ENCODE measurements at places on chromosomes 4 and X. TPM values are rescaled to one million over a fixed set of nuclear protein-coding genes. Genes with fewer than 3 reads are reported as not detected.

- no peaks in the 10 kb centered on the region for H3K36me3 ChIP-seq
- H3K4me3 ChIP-seq: no peak overlapping the region
- no peak overlapping the region for H3K27ac ChIP-seq
- H3K27me3 ChIP-seq: no peaks in the 10 kb centered on the region
- DNase-seq: no peak
These were observed 611.1 kb downstream of the PCDH19 start for GRCh38 chrX:99798936-99799335.

DNA sequence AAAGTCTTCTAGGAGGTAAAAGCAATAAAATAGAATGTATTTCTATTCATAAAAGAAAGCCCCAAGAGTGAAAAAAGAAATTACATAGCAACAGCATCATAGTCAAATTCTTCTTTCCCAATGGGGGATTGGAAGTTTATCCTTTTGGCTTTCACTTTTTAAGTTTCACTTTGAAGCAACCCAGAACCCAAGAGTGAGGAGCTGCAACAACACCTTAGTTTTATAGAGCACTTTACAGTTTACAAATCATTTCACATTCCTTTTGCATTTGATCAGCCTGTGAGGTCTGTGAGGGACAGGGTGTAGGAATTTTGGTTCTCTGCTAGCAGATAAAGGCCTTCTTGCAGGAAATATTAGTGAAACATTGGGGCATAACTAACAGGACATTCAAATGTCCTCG, 112.0 kb upstream of the NDP start:
- H3K4me1 ChIP-seq: no peaks in the 10 kb centered on the region
- H3K27ac ChIP-seq: no peak overlapping the region
- no peaks in the 10 kb centered on the region for H3K27me3 ChIP-seq
- no peak overlapping the region for H3K4me3 ChIP-seq
- DNase-seq: no peak
- H3K36me3 ChIP-seq: no peaks in the 10 kb centered on the region

DNA sequence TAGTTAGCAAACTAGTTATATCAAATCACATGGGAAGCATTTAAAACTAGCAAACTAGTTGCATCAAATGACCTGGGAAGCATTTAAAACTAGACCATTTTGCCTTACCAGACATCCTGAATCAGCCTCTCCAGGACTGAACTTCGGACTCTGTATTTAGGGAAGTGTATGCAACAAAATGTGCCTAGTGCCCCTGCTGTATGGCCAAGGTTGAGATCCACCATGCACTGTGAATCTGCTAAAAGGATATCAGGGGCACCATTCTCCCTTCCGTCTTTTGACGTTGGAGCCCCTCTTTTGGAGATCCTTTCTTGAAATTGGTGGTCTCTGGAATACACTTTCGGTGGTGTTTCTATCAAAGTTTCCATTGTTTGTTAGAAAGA, 49.5 kb downstream of the CCNI start:
- peaks cover 93% of the 10 kb centered on the region for H3K36me3 ChIP-seq
- no peak overlapping the region for H3K27ac ChIP-seq
- H3K4me1 ChIP-seq: peaks cover 6% of the 10 kb centered on the region
- no peak for DNase-seq
- H3K4me3 ChIP-seq: no peak overlapping the region
- no peaks in the 10 kb centered on the region for H3K27me3 ChIP-seq

DNA sequence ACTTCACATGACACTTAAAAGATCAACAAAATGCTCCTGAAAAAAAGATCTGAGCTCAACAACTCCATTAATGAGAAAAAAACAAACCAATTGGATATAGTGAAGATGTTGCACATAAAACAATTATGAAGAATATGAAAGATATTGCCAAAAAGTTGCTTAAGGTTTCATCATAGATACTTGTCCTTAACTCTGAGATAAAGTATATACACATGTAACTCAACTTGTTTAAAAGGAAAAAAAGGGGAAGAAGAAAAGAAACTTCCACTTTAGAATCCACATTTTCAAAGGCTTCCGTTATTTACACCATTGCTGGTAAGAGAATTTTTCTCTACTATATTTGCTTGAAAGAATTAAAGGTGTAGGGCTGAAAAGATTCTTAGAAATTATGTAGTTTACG, 2.7 kb downstream of the AFAP1 start:
- DNase-seq: no peak
- H3K36me3 ChIP-seq: peaks cover 6% of the 10 kb centered on the region
- H3K27ac ChIP-seq: no peak overlapping the region
- H3K4me3 ChIP-seq: no peak overlapping the region
- no peaks in the 10 kb centered on the region for H3K27me3 ChIP-seq
- no peaks in the 10 kb centered on the region for H3K4me1 ChIP-seq

GRCh38 chr4:65170768-65171514, 499.3 kb downstream of the EPHA5 start:
- H3K4me1 ChIP-seq: no peaks in the 10 kb centered on the region
- H3K27me3 ChIP-seq: no peaks in the 10 kb centered on the region

GRCh38 chr4:109985993-109986974, 73.6 kb downstream of the EGF start:
- no peak overlapping the region for H3K4me3 ChIP-seq
- H3K27ac ChIP-seq: no peak overlapping the region
- peaks cover 11% of the 10 kb centered on the region for H3K36me3 ChIP-seq

- no peaks in the 10 kb centered on the region for H3K4me1 ChIP-seq
- no peaks in the 10 kb centered on the region for H3K27me3 ChIP-seq
- H3K4me3 ChIP-seq: no peak overlapping the region
- DNase-seq: no peak
- no peaks in the 10 kb centered on the region for H3K36me3 ChIP-seq
These were observed 8.3 kb downstream of the SRPX2 start for GRCh38 chrX:100652266-100652665.

DNA sequence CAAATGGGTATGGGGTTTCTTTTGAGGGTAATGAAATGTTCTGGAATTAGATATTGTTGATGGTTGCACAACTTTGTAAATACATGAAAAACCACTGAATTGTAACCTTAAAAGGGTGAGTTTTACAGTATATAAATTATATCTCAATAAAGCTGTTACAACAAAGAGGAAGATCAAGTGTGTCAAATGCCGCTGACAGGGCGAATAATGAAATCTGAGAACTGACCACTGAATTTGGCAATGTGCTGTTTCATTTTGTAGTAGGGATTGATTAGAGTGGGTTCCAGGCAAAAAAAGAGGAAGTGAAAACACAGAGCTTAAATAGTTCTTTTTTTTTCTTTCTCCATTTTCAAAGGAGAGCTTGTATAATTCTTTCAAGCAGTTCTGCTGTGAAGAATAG, 161.1 kb upstream of the NAP1L5 start:
- H3K4me1 ChIP-seq: no peaks in the 10 kb centered on the region
- H3K36me3 ChIP-seq: no peaks in the 10 kb centered on the region
- H3K4me3 ChIP-seq: no peak overlapping the region
- no peaks in the 10 kb centered on the region for H3K27me3 ChIP-seq
- no peak overlapping the region for H3K27ac ChIP-seq
- no peak for DNase-seq

- H3K36me3 ChIP-seq: no peaks in the 10 kb centered on the region
- H3K4me3 ChIP-seq: no peak overlapping the region
- no peak overlapping the region for H3K27ac ChIP-seq
- no peaks in the 10 kb centered on the region for H3K4me1 ChIP-seq
These were observed 725.7 kb upstream of the TENM3 start for GRCh38 chr4:181517491-181517890.

GRCh38 chr4:185709802-185710486, 102.0 kb downstream of the SORBS2 start:
- H3K27ac ChIP-seq: no peak overlapping the region
- no peak for DNase-seq
- peaks cover 5% of the 10 kb centered on the region for H3K4me1 ChIP-seq
- H3K4me3 ChIP-seq: no peak overlapping the region
- no peaks in the 10 kb centered on the region for H3K27me3 ChIP-seq
- H3K36me3 ChIP-seq: no peaks in the 10 kb centered on the region

GRCh38 chr4:159950707-159951106, 847.8 kb downstream of the RAPGEF2 start:
- H3K4me1 ChIP-seq: no peaks in the 10 kb centered on the region
- H3K27me3 ChIP-seq: no peaks in the 10 kb centered on the region
- H3K36me3 ChIP-seq: no peaks in the 10 kb centered on the region
- DNase-seq: no peak
- H3K27ac ChIP-seq: no peak overlapping the region

DNA sequence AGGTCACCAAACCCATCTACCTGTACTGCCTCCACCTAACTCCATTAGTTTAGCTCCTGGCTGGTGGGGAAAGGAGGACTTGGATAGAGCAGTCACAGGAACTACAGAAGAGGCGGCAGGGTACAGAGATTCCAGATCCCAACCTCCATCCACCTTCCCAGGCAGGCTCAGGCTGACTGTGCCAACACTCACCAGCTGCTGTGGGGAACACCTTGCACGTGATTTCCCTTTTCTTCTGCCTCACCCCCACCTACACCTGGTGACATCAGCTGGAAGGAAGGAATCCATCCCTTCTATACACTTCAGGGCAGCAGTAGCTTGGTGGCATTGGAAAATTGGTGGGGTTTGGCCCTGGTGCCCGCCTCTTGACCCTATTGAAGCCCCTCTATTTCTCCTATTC, 41.5 kb downstream of the EFNB1 start:
- H3K27ac ChIP-seq: no peak overlapping the region
- peaks cover 53% of the 10 kb centered on the region for H3K27me3 ChIP-seq
- no peaks in the 10 kb centered on the region for H3K36me3 ChIP-seq
- no peak overlapping the region for H3K4me3 ChIP-seq
- H3K4me1 ChIP-seq: no peaks in the 10 kb centered on the region

- no peaks in the 10 kb centered on the region for H3K27me3 ChIP-seq
- DNase-seq: no peak
- no peak overlapping the region for H3K4me3 ChIP-seq
- no peaks in the 10 kb centered on the region for H3K36me3 ChIP-seq
- H3K4me1 ChIP-seq: peaks cover 5% of the 10 kb centered on the region
These were observed 14.8 kb downstream of the ADGRA3 start for GRCh38 chr4:22500831-22501714.

DNA sequence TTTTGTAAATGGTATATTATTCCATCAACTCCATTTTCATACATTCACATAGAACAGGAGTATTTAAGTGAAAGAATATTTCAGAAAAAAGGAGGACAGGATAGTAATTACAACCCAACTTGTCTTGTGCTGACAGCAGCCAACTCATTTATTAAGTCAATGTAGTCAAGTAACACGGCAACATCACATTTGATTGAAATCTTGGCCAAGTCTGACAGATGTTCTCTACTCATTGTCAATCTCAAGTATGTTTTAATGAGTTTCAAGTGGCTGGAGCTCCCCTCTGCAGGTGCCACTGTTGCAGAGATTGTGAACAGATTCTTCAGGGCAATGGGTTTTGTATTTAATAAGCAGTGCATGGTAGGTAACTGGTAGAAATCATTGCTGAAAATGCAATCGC, 332.5 kb downstream of the C4orf33 start:
- no peak overlapping the region for H3K4me3 ChIP-seq
- no peak overlapping the region for H3K27ac ChIP-seq
- DNase-seq: no peak

- peak; percentile 59 for DNase-seq
- H3K27me3 ChIP-seq: no peaks in the 10 kb centered on the region
- no peak overlapping the region for H3K4me3 ChIP-seq
- H3K4me1 ChIP-seq: no peaks in the 10 kb centered on the region
- H3K27ac ChIP-seq: peak overlapping the region; percentile 93
These were observed 8.7 kb downstream of the EGF start for GRCh38 chr4:109921384-109921808.

GRCh38 chr4:165813606-165814005, 59.4 kb upstream of the TLL1 start:
- no peak for DNase-seq
- no peaks in the 10 kb centered on the region for H3K36me3 ChIP-seq
- H3K4me3 ChIP-seq: no peak overlapping the region
- H3K4me1 ChIP-seq: no peaks in the 10 kb centered on the region
- H3K27me3 ChIP-seq: no peaks in the 10 kb centered on the region

DNA sequence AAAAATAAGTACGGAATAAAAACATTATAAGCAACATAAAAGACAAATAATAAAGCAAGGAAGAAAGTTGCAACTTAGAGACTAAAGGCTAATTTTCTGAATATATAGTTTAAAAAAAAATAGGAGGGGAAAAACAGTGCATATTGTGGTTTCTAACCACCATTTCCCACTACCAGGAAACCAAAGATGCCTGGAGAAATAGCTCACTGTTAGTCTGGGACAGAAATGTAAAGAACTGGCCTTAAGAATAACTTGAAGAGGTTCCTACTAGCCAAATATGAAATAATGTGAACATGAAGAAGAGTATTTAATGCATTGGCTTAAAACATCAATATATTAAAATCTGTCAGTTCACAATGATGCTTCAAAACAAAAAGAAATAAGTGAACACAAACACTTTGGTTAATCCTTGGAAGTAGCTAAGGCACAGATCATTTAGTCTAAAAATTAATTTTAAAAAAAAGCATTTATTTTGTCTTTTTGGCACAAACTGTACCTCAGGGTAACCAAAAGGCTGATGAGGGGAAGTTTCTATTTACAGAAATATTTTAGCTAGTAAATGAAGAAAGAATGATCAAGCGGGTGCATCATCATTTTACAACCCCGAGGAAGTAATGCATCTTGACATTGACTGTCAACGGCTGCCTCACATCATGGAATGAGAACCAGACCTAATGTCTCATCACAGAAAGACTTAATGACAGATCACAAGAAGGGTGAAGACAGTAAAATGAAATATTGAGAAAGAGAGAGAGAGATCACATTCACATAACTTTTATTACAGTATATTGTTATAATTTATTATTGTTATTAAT, 297.2 kb upstream of the LDB2 start:
- H3K36me3 ChIP-seq: no peaks in the 10 kb centered on the region
- no peaks in the 10 kb centered on the region for H3K27me3 ChIP-seq
- no peaks in the 10 kb centered on the region for H3K4me1 ChIP-seq
- DNase-seq: no peak

GRCh38 chr4:825063-825970, 612 bp downstream of the CPLX1 start:
- DNase-seq: peak; percentile 79
- H3K36me3 ChIP-seq: no peaks in the 10 kb centered on the region
- H3K4me3 ChIP-seq: no peak overlapping the region
- peaks cover 2% of the 10 kb centered on the region for H3K4me1 ChIP-seq

- no peaks in the 10 kb centered on the region for H3K4me1 ChIP-seq
- DNase-seq: no peak
- no peaks in the 10 kb centered on the region for H3K36me3 ChIP-seq
- no peak overlapping the region for H3K4me3 ChIP-seq
- no peak overlapping the region for H3K27ac ChIP-seq
- peaks cover 6% of the 10 kb centered on the region for H3K27me3 ChIP-seq
These were observed 180.3 kb upstream of the ATOH1 start for GRCh38 chr4:93648258-93648657.

Gene FAM114A1
- 21.4 TPM for total RNA-seq

Gene SMR3B
- not detected for total RNA-seq

Gene NXF2B
- 1.6 TPM for total RNA-seq

Gene RNF150
- total RNA-seq: 10.8 TPM

Gene MTNR1A
- total RNA-seq: 1.6 TPM

Gene ATP2B3
- total RNA-seq: 0.07 TPM

Gene HELT
- not detected for total RNA-seq

Gene CYBB
- total RNA-seq: not detected

Gene PLAC1
- total RNA-seq: not detected

Data from endodermal cell (in vitro differentiated cells).